Activated CD4-positive, alpha-beta T cell treated with anti-CD3 and anti-CD28 coated beads, Interleukin-2, amount 50 U/mL, for 24 hours (primary cell): ENCODE measurements at places on chromosomes 2 and 18.

GRCh38 chr2:71807581-71808451 is 339.8 kb downstream of the CYP26B1 start:
- DNase-seq = no peak

DNA sequence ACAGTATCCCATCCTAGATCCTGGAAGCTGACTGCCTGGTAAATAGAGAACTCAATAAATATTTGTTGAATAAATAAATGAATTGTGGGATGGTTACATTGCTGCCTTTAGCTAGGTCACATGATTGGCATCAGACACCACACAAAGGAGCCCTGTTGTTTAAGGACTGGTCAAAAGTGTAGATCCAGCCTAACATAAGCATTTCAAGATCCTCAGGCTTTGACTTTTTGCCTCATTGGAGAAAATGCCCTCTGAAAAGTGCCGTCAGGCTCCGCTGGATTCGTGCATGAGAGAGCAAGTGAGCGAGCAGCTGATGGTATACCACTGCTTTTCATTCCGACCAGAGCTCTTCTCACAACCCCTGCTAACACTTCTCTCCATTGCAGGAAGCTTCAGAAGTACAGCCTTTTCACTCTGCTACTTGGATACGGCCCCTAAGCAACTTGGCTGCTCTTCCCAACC is 1.3 kb upstream of the ZNF24 start:
- DNase-seq = no peak

- no peak for DNase-seq
Measured at GRCh38 chr18:8623549-8624106, 14.4 kb downstream of the RAB12 start.

GRCh38 chr18:9325716-9326115 is 8.9 kb upstream of the TWSG1 start:
- DNase-seq = no peak

DNA sequence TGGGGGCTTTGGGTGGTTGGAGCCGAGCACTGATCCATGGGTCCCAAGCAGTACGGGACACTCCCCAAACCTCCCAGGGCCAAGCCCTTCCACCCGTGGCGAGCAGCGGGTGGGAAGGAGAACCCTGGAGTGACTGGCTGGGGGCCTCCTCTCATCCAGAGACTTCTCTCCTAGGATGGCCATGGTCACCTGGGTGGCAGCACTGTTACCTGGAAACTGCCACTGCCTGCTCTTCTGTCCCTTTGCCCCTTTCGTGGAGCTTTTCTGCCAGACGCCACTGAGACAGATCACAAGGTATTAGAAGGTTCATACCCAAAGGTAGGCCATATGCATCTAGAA is 26.9 kb downstream of the CENPO start:
- no peak for DNase-seq

- DNase-seq = no peak
Measured at GRCh38 chr18:72908181-72908580, 40.4 kb upstream of the NETO1 start.

DNA sequence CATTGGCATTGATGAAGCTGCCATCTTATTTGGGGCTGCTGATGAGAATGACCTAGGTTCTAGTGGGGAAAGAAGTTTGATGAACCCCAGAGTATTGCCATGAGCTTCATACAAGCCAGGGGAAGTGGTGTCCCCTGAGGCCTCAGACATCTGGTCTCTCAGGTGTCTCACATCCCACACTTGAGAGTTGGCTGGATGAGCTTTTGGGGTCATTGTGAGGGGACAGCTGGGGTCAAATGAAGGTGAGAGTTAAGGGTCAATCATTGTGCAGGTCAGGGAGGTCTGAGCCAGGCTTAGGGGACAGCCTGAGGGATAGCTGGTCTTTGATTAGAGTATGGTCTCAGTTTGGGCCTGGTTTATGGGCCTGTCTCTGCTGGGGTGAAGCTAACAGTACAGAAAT is 336.5 kb downstream of the CYP26B1 start:
- DNase-seq = no peak

DNA sequence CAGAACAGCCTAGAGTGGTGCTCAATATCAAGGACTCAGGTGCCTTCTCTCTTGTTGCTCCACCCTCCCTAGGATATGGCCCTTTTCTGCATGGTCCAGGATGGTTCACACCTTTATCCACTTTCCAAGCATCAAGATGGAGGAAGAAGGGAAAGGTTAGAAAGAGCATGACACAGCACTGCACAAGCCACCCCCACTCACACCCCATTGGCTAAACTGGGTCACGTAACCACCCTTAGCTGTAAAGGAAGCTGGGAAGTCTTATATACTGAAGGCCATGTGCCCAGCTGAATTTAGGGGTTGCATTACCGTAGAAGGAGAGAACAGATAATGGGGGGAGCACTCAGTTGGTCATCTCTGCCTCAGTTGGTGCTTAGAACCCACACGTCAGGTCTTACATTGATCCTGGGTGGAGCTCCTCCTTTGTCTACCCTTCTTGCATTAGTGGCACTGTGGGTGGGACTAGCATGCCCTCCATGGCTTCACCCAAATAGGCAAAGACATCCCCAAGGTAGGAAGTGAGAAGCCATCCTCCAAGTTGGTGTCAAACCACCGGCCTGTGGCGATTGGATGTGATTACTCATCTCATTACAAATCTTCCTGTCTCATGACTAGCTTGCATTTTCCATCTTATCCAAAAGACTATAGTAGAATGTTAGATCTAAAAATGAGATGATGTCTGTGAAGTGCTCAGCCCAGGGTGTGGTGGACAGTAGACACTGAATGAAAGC is 248.5 kb downstream of the HAUS1 start:
- DNase-seq = no peak

DNA sequence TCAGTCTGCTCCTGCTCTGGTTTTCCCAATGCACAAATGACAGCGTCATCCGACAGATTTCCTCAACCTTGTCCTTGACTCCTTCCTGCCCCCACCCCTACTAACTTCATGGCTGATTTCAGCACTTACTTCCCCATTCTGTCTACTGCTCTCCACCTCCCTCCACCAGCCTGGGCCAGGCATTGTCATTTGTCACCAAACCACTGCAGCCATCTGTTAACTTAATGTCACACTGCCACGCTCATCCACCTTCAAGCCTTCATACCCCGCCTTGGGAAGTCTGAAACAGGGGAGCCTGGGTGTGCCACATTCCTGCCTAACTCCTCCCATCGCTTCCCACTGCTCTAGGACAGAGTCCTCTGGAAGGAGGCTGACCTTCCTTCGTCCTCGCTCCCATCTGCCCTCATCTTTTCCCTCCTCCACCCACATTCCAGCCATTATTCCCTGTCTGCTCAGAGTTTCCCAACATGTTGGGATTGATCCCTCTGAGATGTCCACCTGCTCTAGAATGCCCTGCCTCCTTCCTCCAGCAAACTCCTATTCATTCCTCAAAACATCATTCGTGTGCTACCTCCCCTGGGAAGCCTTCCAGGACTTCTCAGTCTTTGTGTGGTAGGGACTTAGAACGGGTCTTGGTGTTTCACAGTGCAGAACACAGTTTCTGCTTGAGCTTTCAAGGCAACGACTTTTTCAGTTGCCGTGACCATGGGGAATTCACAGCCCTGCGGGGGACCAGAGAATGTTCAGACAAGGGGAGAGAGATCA is 42.2 kb upstream of the SMAD7 start:
- DNase-seq = no peak

DNA sequence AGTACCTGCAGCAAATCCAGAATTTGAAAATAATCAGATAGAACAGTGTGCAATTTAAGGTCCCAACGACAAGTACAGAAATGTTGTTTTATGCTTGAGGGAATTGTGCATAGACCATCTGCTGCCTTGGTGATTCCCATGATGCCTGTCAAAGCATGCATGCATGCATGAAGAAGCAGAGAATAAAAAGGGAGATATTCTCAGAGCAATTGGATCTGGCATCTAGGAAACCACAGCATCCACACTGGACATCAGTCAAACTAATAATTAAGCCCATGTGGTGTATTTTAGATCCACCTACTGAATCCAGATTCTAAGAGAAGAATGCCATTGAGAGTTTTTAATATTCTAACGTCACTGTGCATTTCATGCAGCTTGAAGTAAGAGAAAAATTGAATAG is 361.2 kb downstream of the FSIP2 start:
- no peak for DNase-seq

DNA sequence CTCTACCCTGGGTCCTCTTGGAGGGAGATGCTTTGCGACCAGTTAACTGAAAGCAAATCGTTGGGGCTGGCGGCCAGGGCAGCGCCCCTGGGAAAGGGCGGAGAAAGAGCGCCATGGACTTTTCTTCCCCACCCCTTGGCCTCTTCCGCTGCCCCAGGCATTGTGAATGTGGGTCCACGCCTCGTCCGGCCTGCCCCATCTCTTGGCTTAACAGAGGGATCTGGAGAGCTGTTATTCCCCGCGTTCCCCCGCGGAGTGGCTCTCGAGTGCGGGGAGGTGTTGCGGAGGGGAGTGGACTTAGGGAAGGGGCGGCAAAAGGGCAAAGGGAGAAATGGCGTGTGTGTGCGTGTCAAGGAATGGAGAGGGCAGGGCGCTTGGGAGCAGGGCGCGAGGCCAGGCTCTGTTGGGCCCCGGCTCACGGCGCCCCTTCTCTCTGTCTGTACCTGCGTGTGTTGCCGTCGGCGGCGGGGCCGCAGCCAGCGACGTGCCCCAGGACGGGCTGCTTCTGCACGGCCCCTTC is 6.6 kb downstream of the EMX1 start:
- DNase-seq = no peak

GRCh38 chr18:10453806-10454680 is at the start of gene APCDD1:
Gene APCDD1, plus strand, starts transcription at chr18:10454635. Its CDS starts 347 bp downstream, at chr18:10454982.
- no peak for DNase-seq

GRCh38 chr2:125259451-125259850 is 1234.4 kb downstream of the CNTNAP5 start:
- no peak for DNase-seq

- no peak for DNase-seq
Measured at GRCh38 chr2:200336980-200337615, 30.6 kb downstream of the SPATS2L start.

GRCh38 chr2:64479259-64480117 is 25.5 kb downstream of the LGALSL start:
- no peak for DNase-seq

DNA sequence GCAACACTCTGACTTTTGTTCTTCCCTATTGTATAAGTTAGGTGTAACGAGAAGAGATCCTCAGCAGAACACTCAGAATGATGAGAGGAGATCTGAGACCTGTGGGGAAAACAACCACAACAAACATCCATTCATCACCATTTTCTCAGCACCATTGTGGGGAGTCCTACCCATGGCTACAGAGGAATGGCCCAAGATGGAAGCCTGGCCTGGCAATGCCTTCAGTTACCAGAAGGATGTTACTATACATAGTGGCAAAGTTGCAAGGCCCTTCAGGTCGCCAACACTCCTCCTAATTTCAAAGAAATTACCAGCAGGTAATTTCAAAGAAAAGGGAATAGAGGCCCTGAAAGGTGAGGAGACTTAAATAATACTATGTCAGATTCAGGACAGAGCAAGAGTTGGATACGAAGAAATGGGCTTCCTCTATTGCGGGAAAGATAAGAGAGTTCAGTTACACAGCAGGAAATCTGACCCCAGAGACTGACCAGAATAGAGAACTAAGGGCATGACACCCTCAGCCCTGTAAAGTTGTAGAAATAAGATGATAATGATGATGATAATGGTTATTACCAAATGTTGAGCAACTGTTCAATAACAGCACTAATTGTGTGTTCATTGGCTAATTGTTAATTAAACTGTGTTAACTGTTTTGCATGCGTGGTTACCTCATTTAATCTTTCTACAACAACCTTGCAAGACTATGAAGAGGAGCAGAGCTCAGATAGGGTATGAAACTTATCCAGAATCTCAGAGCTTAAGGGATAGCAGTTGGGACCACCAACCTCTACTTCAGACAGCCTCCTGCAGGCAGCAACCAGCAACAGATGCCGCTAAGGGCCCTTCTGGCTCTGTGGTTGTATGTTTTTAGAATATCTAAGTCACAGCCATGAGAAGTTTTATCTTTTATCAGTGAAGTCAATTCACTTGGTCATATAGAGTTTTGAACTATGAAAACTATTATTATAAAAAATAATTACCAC is 37.5 kb downstream of the DHRS9 start:
- DNase-seq = no peak

DNA sequence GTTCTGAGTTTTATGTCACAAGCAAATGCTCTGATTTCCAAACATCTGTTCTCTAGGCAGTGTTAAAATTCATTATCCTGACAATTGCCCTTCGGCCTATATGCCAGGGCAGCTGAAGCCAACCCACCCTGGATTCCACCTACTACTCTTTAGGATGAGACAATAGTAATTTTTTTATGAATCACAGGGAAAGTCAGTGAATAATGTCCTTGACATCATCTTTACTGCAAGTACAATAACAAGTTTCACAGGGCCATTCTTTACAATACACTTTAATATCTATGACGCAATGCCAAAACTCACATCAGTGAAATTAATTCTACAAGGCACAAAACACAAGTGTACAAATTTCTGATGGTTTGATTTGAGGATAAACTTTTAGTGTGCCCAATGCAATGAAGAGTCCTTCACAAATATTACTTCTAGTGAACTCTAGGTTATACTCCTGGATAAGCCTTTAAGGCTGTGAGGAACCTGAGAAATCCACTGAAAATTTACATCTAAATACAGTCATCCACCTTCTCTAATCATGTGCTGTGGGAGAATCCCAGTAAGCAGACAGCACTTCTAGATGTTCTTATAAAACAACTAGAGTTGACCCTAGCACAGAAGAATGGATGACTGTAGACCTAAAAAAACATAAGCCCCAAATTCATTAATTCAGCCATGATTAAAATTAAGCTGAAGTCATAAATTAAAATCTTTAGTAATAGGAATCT is 77.3 kb upstream of the CTLA4 start:
- DNase-seq = no peak

DNA sequence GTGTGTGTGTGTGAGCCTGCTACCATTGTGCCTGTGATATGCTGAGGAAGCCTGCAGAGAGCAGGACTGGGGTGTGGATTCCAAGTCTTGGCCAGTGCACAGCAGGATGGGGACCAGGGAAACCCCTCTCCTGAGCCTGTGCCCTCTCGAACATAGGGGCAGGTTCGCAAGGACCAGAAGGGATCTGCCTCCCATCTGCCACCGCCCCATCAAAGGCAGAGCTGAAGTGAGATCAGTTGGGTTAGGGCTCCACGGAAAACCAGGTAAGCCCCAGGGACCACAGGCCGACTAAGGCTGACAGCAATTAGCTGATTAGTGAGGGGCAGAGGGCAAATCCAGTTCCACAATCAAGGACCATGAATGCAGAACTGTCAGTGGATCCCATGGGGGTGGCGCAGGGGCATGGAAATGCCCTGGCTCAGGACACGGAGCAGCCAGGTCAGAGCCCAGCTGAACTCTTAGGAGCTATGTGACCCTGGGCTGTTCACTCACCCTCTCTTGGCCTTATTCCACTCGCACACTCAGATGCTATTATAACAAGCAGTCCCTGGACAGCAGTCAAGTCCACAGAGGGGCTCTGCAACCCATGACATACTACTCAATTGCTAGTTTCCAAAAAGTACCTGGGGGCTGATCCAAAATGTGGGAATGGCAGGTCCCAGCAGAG is 84.2 kb upstream of the ID2 start:
- no peak for DNase-seq

GRCh38 chr2:157442636-157443035 is 1.3 kb downstream of the CYTIP start:
- no peak for DNase-seq

GRCh38 chr2:175786471-175787124 is 215.5 kb downstream of the LNPK start:
- DNase-seq = no peak
